ENCODE measurements at places on chromosomes 13 and 19.

GRCh38 chr13:42413484-42413815, 141.5 kb downstream of the AKAP11 start:
- no peak for DNase-seq

DNA sequence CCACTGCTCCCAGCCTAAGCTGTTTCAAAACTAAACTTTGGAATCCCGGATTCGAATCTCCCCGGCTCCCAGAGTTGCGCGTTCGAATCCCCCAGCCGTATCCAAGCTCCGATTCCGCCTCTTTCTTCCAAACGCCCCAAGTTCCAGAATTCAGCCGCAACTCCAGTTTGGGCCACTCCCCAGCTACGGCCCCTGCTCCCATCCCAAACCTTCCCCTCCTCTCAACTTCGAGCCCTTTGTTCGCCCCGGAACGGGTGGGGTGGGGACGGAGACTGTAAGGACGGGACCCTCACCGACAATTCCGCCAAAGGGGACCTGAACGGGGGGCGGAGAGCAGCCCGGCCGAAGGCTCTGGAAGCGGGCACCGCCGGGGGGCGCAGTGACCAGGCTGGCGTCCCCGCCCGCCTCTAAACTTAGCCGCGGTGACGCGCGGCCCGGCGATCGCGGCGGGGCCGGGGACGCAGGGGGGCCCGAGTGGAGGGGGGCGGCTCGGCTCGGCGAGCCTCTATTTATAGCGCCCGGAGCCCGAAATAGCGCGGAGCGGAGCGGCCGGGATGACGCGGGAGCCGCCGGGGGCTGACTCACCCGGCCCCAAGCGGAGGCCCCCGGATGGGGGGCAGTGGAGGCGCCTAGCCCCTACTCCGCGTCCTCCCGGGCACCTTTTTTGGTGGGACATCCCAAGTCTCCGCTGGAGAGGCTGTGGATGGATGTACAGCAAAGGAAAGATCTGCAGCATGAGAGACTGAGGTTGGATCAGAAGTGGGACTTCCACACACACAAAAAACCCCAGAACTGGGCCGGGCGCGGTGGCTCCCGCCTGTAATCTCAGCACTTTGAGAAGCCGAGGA, 4.9 kb upstream of the ERCC1 start:
- DNase-seq: no peak

DNA sequence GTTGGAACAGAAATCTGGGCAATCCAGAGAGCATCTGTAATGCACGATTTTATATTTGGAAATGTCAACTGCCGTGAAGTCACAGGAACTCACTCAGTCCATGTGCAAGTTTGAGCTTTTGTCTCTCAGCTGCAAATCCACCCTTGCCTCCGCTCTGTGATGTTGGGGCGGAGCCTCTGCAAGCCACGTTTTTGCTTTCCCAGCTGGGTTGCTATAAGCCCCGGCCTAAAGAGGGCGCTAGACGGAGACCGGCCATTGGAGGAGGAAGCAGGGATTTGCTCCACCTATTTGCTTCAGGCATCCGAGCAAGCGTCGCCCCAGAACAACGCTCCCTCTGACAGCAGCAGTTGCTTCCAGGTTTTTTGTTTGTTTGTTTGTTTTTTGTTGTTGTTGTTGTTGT, 56.2 kb downstream of the TRPM4 start:
- no peak for DNase-seq

DNA sequence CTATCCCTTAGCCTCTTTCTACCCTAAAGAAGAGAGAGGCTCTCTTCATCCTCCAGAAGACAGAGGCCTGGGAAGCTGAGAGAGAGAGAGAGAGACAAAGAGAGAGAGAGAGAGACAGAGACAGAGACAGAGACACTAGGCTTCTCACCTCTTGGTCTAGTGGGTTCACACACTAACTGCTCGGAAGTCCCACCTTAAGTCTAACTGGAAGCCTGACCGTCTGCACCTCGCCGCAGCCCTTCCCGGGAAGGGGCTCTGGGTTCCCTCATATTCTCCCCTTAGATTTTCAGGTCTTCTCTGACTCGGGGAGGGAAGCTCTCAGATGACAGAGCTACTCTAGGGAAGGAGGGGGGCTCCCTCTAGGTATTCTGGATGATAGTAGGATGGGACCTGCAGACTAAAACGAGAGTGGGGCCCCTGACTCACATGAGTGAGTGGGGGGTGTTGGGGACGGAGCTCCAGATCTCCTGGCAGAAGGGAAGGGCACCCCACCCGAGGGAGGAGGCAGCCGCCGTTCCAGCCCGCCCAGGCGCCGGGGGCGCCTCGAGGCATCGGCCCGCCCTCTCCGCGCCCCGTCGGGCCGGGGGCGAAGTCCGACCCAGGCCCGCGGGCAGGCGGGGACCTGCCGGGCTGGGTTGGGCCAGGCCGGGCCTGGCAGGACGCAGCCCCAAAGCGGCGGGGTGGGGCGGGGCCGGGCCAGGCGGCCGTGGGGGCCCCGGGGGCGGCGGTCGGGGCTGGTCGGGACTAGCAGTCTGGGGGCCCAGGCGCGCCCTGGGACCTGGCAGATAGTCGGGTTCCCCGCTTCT, 2.0 kb upstream of the JUNB start:
- DNase-seq: no peak

DNA sequence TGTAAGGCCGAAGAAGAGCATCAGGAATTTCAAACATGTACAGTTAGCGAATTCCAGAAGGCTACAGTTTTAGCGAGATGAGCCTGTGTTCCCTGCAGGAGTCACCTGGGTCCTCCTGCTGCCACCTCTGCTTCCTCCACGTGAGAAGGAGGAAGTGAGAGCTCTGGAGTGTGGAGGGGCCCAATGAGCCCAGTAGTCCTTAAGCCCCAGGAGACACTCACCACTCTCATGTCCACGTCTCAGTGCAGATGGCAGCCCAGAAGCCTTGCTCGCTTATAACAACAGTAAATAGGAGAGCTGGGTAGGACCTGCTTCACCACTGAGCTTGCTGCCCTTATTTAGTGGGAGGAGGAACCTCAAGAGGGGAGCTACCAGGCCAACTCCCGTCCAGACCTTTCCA, 44.3 kb downstream of the SERP2 start:
- DNase-seq: no peak

DNA sequence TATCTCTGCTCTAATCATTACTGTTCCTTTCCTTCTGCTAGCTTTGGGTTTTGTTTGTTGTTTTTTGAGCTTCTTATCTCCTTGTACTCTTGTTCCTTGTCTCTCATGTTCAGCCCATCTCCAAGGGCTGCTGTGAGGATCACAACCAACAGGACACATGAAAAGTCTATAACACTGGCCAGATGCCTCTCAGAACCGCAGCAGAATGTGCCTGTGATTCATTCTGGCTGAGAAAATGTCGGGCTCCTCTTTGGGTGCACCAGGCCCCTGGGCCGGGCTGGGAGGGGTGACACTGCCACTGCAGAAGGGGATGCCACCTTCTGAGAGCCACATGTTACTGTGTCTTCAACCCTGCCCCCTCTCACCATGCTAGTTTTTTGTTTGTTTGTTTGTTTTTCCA, 48.0 kb downstream of the GGACT start:
- DNase-seq: no peak

DNA sequence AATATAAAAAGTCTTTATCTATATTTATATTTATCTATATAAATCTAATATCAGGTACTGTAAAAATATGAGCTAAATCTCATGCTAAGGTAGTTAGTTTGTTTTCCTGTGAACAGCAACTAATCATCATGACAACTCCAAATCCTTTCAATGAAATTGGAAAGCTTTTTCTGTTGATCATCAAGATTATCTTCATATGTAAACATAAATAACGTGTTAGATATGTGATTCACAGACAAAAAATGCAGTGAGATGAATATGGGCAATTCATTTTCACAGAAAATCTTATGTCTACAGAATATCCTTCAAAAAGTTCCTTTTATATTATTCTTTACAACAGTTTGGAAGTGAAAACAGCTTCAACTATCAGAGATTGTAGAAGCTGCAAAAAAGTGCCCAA, 41.7 kb upstream of the EEF1AKMT1 start:
- no peak for DNase-seq

Measured in DMS 273 treated with DMSO at 0.1 percent for 48 hours (cell line).